ENCODE measurements at places on chromosomes 2 and 18. TPM values are rescaled to one million over a fixed set of nuclear protein-coding genes. Genes with fewer than 3 reads are reported as not detected.

- peaks cover 57% of the 10 kb centered on the region for H3K36me3 ChIP-seq
- DNase-seq, result no peak
- no peak overlapping the region for H3K4me3 ChIP-seq
- H3K27me3 ChIP-seq, result no peaks in the 10 kb centered on the region
- H3K4me1 ChIP-seq, result no peaks in the 10 kb centered on the region
- no peak overlapping the region for H3K27ac ChIP-seq
Measured at GRCh38 chr2:98658816-98659490, 50.6 kb downstream of the UNC50 start.

- H3K4me1 ChIP-seq, result peaks cover 10% of the 10 kb centered on the region
- no peak for DNase-seq
Measured at GRCh38 chr2:45442026-45442425, 169.0 kb downstream of the SRBD1 start.

GRCh38 chr2:204072443-204073324 is 136.1 kb downstream of the ICOS start:
- H3K4me3 ChIP-seq, result no peak overlapping the region
- H3K27me3 ChIP-seq, result no peaks in the 10 kb centered on the region
- no peak overlapping the region for H3K27ac ChIP-seq
- DNase-seq, result peak; percentile 11
- H3K4me1 ChIP-seq, result no peaks in the 10 kb centered on the region

- DNase-seq, result no peak
- no peak overlapping the region for H3K4me3 ChIP-seq
- H3K27ac ChIP-seq, result no peak overlapping the region
- no peaks in the 10 kb centered on the region for H3K4me1 ChIP-seq
- H3K27me3 ChIP-seq, result no peaks in the 10 kb centered on the region
Measured at GRCh38 chr2:98508709-98509066, 64.0 kb downstream of the INPP4A start.

- no peaks in the 10 kb centered on the region for H3K4me1 ChIP-seq
- no peaks in the 10 kb centered on the region for H3K36me3 ChIP-seq
- peaks cover 64% of the 10 kb centered on the region for H3K27me3 ChIP-seq
- no peak overlapping the region for H3K4me3 ChIP-seq
- H3K27ac ChIP-seq, result no peak overlapping the region
Measured at GRCh38 chr2:240165661-240166060, 25.2 kb upstream of the OTOS start.

GRCh38 chr18:74549591-74550104 is 15.3 kb downstream of the CNDP1 start:
- no peak overlapping the region for H3K27ac ChIP-seq
- no peak overlapping the region for H3K4me3 ChIP-seq
- DNase-seq, result no peak

GRCh38 chr2:18219676-18220075 is 340.8 kb downstream of the RDH14 start:
- no peaks in the 10 kb centered on the region for H3K36me3 ChIP-seq
- H3K4me1 ChIP-seq, result no peaks in the 10 kb centered on the region
- no peaks in the 10 kb centered on the region for H3K27me3 ChIP-seq
- H3K4me3 ChIP-seq, result no peak overlapping the region

DNA sequence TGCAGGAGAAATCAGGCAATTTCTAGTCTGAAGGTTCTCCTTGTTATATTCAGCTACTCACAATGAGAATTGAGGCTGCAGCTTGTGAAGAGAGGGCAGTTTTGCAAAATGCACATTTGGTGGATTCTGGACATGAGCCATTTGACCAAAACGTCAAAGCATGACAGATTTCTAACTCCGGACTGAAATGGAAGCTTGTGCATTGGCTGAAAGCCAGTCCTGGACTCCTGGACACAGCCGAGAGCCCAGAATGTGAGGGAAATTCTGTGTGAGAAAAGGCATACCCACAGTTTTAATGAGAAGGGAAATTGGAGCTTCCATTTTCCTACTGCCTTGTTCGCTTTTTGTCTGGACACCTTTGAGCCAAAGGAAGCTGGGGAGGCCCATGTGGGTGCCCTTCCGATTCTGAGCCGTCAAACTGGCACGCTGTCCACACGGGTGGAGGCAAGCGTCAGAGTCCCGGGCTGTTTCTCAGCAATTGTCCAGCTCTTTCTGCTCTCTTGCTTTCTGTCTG is 23.7 kb upstream of the ROCK2 start:
- peak overlapping the region; percentile 38 for H3K27ac ChIP-seq
- no peak for DNase-seq
- H3K36me3 ChIP-seq, result no peaks in the 10 kb centered on the region
- no peak overlapping the region for H3K4me3 ChIP-seq
- H3K4me1 ChIP-seq, result peaks cover 91% of the 10 kb centered on the region

DNA sequence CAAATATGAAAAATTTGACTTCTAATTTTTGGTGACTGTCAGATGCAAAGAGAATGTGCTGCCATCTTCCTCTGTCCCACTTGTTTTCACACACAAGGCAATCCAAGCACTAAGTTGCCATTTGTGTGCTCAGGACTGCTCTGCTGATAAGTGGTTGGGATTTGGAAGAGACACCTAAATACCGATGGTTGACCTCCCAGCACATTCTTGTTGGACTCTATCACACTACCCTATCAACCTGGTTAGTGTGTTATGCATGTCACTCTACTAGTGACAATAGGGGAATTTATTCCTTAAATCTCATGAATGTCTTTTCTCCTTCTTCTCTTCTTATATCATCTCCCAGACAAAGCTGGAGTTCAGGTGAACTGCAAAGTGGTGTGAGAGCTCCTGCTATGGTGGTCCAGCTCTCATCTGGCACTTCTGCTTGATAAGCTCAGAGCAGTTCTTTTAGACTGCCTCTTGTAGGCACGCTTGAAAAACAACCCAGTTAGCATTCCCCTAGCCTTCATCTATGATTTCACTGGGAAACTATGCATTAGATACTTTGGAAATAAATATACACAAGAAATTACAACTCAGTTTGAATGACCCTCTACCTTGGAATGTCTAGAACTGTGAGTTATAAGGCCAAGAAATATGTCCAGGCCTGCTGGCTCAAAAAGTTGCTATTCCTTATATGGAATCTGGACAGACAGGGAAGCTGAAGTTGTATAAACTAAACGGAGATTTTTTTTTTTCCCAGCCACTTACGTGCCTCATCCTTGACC is 404.8 kb downstream of the MEIS1 start:
- no peak overlapping the region for H3K27ac ChIP-seq
- no peak for DNase-seq
- H3K4me1 ChIP-seq, result no peaks in the 10 kb centered on the region
- H3K27me3 ChIP-seq, result no peaks in the 10 kb centered on the region
- no peak overlapping the region for H3K4me3 ChIP-seq

DNA sequence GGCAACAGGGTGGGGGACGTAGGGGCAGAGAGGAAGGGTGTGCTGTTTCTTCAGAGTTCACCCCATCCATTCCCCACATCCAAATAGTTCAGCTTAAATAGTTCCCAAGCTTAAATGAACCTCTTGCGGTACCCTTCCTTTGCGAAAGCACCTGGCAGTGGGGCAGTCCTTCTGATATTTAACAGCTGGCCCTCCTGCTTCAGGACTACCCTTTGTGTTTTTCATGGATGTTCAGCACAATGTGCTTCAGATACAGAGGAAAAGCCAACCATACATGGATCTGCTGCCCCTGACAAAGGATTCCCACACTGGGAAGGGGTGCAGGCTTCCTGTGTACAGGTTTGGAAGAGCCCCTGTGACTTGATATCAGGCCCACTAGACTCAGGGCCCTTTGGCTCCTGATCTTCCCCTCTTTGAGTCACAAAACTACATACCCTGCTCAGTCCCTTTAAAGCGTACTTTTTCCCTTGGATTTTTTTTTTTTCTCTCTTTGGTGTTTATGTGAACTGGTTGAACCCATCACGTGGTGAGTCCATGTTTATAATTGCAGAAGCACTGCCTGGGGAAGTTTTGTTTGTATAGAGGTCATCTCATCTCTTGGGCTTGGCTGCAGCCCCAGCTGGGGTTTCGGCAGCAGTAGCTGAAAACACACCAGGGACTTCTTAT is 45.3 kb upstream of the IGFBP5 start:
- no peaks in the 10 kb centered on the region for H3K27me3 ChIP-seq
- H3K4me3 ChIP-seq, result 0 out of 2 replicates have a peak overlapping the region, but pooled peaks have one; percentile 2
- no peak overlapping the region for H3K27ac ChIP-seq

DNA sequence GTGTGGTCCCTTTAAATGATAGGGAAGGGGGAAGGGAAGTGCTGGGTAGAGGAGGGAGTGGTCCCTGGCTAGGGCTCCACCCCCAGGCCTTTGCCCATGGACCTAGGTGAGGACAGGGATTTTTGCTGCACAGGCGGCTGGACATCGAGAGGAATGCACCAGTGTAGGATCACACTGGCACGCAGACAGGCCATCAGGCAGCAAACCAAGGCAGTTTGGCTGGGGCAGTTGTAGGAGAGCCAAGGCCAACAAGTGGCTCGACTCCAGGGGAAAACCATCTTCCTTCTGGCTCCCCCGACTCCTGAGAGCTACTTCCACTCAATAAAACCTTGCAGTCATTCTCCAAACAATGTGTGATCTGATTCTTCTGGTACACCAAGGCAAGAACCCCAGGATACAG is 402.0 kb upstream of the LRRTM1 start:
- no peak overlapping the region for H3K4me3 ChIP-seq
- H3K27me3 ChIP-seq, result no peaks in the 10 kb centered on the region
- no peak overlapping the region for H3K27ac ChIP-seq
- H3K36me3 ChIP-seq, result no peaks in the 10 kb centered on the region
- DNase-seq, result no peak
- no peaks in the 10 kb centered on the region for H3K4me1 ChIP-seq

GRCh38 chr18:56108478-56109367 is 520.7 kb upstream of the TCF4 start:
- H3K27me3 ChIP-seq, result no peaks in the 10 kb centered on the region
- no peak for DNase-seq
- no peaks in the 10 kb centered on the region for H3K4me1 ChIP-seq
- H3K27ac ChIP-seq, result no peak overlapping the region
- no peaks in the 10 kb centered on the region for H3K36me3 ChIP-seq
- H3K4me3 ChIP-seq, result no peak overlapping the region

- no peaks in the 10 kb centered on the region for H3K36me3 ChIP-seq
- H3K4me3 ChIP-seq, result no peak overlapping the region
- no peaks in the 10 kb centered on the region for H3K27me3 ChIP-seq
- no peak overlapping the region for H3K27ac ChIP-seq
- no peak for DNase-seq
Measured at GRCh38 chr2:125397535-125398251, 1258.3 kb upstream of the GYPC start.

DNA sequence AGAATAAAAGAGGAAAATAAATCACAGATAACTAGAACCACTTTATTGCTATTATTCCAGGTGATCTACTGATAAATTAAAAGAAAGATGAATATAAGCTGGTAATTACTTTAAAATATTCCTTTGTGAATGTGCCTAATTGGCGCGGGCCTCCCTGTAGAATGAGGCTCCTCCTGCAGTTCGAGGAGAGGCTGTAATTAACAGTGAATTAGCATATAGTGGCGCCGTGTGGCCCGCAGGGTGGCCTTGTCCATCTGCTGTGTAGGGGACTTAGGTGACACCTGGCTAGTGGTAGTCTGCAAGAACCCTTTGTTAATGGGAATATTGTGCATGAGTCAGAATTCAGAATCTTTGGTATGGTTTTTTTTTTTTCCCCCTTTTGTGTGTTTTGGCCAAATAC is 119.8 kb downstream of the AGAP1 start:
- H3K4me1 ChIP-seq, result peaks cover 29% of the 10 kb centered on the region
- no peaks in the 10 kb centered on the region for H3K27me3 ChIP-seq
- no peak overlapping the region for H3K4me3 ChIP-seq

DNA sequence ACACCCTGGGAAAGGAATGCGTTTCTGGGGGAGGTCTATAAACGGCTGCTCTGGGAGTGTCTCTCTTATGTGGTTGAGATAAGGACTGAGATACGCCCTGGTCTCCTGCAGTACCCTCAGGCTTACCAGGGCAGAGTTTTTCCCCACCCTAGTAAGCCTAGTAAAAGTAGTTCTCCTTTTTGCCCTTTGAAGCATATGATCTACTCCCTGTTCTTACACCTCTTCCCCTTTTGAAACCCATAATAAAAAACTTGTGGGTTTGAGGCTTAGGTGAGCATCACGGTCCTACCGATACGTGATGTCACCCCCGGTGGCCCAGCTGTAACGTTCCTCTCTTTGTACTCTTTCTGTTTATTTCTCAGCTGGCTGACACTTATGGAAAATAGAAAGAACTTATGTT is 97.4 kb downstream of the FSIP2 start:
- H3K4me3 ChIP-seq, result no peak overlapping the region
- H3K27me3 ChIP-seq, result no peaks in the 10 kb centered on the region
- peaks cover 9% of the 10 kb centered on the region for H3K4me1 ChIP-seq
- no peaks in the 10 kb centered on the region for H3K36me3 ChIP-seq
- DNase-seq, result no peak

DNA sequence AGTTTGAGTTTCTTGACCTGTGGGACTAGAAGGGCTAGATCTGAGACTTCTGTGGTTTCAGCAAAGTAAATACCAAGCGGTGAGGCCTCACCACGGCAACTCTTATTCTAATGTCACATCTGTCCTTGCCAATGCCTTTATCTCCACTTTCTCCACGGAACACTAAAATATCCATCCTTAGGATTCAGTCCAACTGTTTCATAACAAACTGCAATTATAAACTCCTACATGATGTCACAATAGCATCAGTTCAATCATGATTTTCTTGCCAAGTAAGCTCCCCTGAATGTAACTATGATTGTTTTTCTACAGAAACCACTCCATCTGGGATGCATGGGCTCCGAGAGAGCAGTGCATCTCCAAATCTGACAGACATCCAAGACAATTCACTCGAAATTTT is 79.6 kb downstream of the LRATD1 start:
- DNase-seq, result no peak
- H3K36me3 ChIP-seq, result no peaks in the 10 kb centered on the region
- H3K4me3 ChIP-seq, result no peak overlapping the region
- H3K27ac ChIP-seq, result no peak overlapping the region

GRCh38 chr2:209125291-209125690 is 298.6 kb upstream of the MAP2 start:
- H3K36me3 ChIP-seq, result no peaks in the 10 kb centered on the region
- no peak for DNase-seq
- no peaks in the 10 kb centered on the region for H3K4me1 ChIP-seq

GRCh38 chr2:85605406-85606115 is 3.1 kb upstream of the TMEM150A start:
- peak overlapping the region; percentile 26 for H3K27ac ChIP-seq
- H3K4me3 ChIP-seq, result no peak overlapping the region
- H3K4me1 ChIP-seq, result peaks cover 79% of the 10 kb centered on the region
- no peaks in the 10 kb centered on the region for H3K27me3 ChIP-seq
- DNase-seq, result peak; percentile 87

- no peak overlapping the region for H3K27ac ChIP-seq
- H3K4me3 ChIP-seq, result no peak overlapping the region
- no peaks in the 10 kb centered on the region for H3K36me3 ChIP-seq
- no peaks in the 10 kb centered on the region for H3K27me3 ChIP-seq
Measured at GRCh38 chr2:236919209-236919608, 166.5 kb upstream of the COPS8 start.

- no peak for DNase-seq
- no peak overlapping the region for H3K27ac ChIP-seq
- H3K36me3 ChIP-seq, result no peaks in the 10 kb centered on the region
- peaks cover 5% of the 10 kb centered on the region for H3K4me1 ChIP-seq
- H3K27me3 ChIP-seq, result peaks cover 2% of the 10 kb centered on the region
- H3K4me3 ChIP-seq, result no peak overlapping the region
Measured at GRCh38 chr2:219423652-219424377, 5.6 kb downstream of the DES start.

Gene FBXO15
- not detected for total RNA-seq

Gene RNU2-63P
- total RNA-seq, result 6.8 TPM

Gene POTEI
- 0.48 TPM for total RNA-seq

Gene GALR1
- total RNA-seq, result not detected

Gene GCKR
- 15.2 TPM for total RNA-seq

Gene CD8B
- total RNA-seq, result not detected

Gene TDRD15
- 0.29 TPM for total RNA-seq

Gene ASB18
- not detected for total RNA-seq

Gene IL1RL2
- not detected for total RNA-seq

Gene SERPINB4
- not detected for total RNA-seq

Gene ASPRV1
- 0.40 TPM for total RNA-seq

Gene TRABD2A
- total RNA-seq, result 0.36 TPM
